ENCODE measurements at places on chromosomes 4 and X.

DNA sequence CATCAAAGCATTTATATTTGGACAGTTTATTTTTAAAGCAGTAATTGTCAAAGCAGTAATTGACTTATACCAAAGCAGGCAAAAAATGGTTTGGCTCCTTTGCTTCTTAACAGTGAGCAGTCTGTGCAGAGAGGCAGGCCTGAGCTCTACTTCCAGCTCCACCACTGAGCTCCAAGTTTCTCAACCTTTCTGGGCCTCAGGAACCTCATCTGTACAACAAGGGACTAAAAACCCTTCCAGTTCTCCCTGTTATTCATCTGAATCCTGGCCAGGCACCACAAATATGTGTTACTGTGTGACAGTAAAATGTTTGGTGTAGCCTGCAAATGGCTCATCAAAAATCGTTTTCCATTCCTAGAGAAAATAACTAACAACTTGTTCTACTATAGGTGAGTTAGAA lies 88.7 kb upstream of the TTC29 start:
- no peak for DNase-seq

DNA sequence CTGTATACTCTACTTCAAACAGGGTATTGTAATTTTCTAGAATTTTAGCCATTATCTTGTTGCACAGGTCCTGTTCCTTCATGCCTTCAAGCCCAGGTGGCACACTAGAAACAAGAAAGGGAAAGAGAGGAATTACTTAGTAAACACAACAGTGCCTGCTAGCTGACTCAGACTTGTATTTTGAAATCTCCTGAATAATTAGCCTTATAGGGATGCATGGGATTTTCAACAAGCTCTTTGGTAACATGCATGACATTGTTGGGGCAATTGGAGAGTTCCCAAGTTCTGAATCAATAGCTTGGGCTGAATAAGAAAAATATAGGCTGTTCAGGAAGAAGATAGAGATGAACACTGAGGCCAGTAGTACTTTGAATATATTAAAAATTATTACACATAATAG lies 118.8 kb downstream of the FAM13A start:
- DNase-seq = peak; percentile 14

- DNase-seq = no peak
These were observed 84.4 kb upstream of the PHOX2B start for GRCh38 chr4:41832961-41833360.

DNA sequence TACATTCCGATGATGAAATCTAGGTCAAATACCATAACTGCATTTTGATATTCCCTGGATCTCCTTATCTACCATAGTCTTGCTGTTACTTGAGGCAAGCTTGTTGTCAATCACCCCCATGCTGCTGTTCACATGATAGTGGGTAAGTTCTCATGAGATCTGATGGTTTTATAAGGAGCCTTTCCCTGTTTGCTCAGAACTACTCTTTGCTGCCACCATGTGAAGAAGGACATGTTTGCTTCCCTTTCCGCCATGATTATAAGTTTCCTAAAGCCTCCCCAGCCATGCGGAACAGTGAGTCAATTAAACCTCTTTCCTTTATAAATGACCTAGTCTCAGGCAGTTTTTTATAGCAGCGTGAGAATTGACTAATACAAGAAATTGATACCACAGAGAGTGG lies 432.0 kb downstream of the GLUD2 start:
- no peak for DNase-seq

- no peak for DNase-seq
These were observed 45.0 kb downstream of the PIR start for GRCh38 chrX:15448010-15448639.

GRCh38 chrX:338836-339400 lies 20.3 kb upstream of the GTPBP6 start:
- no peak for DNase-seq

- DNase-seq = no peak
These were observed 34.0 kb upstream of the NR0B1 start for GRCh38 chrX:30343206-30343605.

GRCh38 chr4:89784686-89785231 lies 52.2 kb downstream of the SNCA start:
- no peak for DNase-seq

GRCh38 chr4:184100297-184100885 lies 117.3 kb downstream of the ENPP6 start:
- DNase-seq = no peak

DNA sequence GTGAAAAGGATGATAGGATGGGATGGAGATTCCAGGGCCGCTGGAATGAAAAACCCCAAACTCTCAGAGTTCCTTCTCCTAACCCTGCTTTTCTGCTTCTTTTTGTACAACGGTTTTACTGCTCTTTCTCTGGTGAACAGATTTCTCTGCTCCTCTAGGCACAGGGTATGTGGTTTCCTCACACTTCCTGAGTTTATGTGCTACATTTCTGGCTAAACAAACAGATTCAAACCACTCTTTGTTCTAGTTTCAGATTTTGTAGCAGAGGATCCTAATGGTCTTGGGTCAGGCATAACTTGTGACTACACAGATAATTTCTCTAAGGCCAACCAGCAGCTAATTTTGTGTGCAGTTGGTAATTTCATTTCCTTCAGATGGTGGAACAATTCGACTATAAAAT lies 52.6 kb downstream of the OSTC start:
- DNase-seq = no peak

- DNase-seq = no peak
These were observed at the start of gene INPP4B for GRCh38 chr4:142846108-142846728. Gene INPP4B, minus strand, starts transcription at chr4:142846301.

DNA sequence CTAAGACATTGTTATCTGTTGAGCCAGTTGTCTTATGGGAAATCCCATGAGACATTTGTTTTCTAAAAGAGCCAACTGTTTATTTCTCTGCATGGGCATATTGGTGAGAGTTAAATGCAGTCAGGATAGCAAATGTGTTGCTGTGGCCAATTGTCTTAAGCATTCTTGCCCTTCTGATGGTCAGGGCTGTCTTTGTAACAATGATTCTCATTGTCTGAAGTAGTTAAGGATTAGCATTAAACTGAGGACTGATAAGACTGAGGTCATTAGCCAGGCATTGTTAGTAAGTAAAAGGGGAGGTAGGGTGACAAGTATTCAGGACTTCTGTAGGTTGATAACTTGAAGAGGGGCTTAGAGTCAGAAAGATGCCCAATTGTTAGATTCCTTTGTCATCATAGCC lies 11.2 kb upstream of the MORF4L2 start:
- DNase-seq = no peak

DNA sequence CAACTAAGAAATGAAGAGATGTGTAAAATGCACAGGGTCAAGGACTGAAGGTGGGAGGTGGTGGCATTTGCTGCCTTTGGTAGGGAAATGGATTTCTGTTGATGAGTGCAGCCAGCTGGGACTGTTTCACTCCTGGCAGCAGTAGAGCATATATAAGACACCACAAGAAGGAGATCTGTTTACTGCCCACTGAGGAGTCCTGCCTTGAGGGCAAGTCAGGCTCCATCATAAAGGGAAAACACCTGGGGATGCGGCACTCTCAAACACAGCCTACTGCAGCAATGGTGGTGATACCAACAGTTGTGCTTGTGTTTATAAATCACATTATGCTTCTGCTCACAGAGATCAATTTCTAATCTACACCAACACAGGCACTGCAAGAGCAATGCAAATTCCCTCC lies 222.1 kb downstream of the TACR3 start:
- DNase-seq = no peak

- DNase-seq = no peak
These were observed 71.9 kb downstream of the MAGEB17 start for GRCh38 chrX:16239211-16239610.

- DNase-seq = no peak
These were observed 99.6 kb upstream of the MSX1 start for GRCh38 chr4:4759883-4760282.

GRCh38 chr4:77703666-77704065 lies 98.0 kb downstream of the CXCL13 start:
- no peak for DNase-seq

DNA sequence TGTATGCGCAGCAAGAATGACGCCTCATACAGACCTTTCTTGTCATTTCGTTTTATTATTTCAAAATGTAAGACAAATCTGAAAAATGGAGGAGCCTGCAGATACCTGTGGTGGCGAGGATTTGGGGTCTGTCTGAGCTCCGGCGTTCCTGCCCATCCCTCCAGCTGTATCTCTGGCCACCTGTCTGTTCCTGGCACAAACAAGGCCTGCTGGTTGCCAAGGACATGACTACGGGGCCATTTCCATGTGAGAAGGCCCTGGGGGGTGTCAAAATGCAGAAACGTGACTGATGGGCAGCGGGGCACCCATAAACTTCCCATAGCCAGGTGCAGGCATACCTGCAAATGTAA lies 591 bp upstream of the TSPAN7 start:
- no peak for DNase-seq

GRCh38 chrX:54785901-54786300 lies 12.2 kb downstream of the ITIH6 start:
- DNase-seq = no peak

DNA sequence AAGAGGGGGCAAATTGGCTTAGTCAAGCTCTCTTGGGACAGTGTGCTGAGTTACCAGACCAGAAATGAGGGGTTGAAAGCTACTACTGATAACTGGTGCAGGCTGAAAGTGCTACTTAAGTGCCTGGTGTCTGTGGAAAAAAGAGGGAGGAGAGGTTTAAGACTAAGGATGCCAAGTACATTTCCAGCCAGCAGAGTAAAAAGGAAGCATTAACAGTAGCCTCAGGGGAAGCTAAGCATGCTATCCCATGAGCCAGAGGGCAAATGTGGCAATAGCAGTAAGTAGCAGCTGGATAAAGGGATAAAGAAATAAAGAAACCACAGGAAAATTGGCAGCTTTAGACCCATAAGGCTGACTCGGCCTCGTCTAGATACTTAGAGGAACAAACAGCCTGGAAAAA lies 196.3 kb upstream of the MAB21L2 start:
- peak; percentile 15 for DNase-seq

DNA sequence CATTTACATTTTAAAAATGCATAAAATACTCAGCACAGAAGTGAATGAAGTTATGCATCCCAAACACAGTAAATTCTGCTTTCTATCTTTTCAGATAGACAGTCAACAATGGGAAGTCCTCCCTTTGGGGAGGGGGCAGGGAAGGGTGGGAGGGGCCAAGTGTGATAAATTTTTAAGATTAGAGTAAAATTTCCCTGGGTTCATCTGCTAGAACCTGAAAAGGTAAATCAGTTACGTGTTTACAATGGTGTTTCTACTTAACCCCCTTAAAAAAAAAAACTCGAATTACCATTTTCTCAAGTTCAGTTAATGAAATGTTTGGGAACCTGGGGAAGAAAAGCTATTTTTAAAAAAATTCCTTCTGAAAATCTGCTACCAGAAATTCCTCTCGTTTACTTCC lies 9.1 kb downstream of the PITX2 start:
- DNase-seq = no peak
